ENCODE measurements at places on chromosomes 4 and X. TPM values are rescaled to one million over a fixed set of nuclear protein-coding genes. Genes with fewer than 3 reads are reported as not detected.

- no peak for DNase-seq
Observed at GRCh38 chrX:47651043-47651905, 911 bp upstream of the ELK1 start.

GRCh38 chr4:25792200-25792791, 70.5 kb downstream of the SEL1L3 start:
- peak; percentile 26 for DNase-seq

- no peak for DNase-seq
Observed at GRCh38 chrX:104510801-104511200, 55.2 kb upstream of the IL1RAPL2 start.

MAGEA10 gene
- not detected for total RNA-seq

DNA sequence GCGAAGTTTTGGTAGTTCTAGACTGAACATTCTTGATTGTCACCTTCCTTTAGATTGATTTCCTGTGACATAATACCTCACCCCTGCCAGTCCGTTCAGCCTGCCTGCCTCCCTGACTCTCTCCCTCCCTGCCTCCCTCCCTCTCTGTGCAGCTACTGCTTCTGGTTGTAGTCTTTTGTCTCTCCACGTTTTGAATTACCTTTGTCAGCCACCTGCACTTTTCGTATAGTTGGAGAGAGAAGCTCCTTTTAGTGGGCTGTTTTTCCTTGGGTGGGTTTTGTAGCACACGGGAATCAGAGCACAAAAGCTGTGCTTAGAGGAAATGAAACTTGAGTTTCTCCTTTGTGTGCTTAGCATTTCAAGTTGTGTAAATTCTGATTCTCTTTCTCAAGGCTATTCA, 32.6 kb upstream of the MSMO1 start:
- DNase-seq, result no peak

STX18 gene
- total RNA-seq, result 22.7 TPM

DNA sequence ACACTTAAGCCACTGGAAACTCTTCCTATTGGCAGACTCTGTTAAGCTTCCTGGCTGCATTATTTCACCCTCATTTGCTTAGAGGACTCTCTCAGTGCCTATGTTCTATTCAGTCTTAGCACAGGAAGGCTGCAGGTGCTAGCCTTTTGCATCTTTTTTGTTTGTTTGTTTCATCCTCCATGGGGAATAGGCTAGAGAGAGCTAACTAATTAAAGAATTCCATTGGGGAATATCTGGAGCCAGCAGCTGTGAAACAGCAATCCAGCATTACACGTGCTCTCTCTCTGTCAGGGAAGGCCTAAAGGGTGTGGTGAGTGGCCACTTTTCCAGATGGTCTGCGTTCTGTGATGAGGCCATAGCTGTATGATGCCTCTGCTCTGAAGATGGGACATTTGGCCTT, 633.6 kb downstream of the SPRY1 start:
- peak; percentile 32 for DNase-seq

SNCA gene
- 10.1 TPM for total RNA-seq

DNA sequence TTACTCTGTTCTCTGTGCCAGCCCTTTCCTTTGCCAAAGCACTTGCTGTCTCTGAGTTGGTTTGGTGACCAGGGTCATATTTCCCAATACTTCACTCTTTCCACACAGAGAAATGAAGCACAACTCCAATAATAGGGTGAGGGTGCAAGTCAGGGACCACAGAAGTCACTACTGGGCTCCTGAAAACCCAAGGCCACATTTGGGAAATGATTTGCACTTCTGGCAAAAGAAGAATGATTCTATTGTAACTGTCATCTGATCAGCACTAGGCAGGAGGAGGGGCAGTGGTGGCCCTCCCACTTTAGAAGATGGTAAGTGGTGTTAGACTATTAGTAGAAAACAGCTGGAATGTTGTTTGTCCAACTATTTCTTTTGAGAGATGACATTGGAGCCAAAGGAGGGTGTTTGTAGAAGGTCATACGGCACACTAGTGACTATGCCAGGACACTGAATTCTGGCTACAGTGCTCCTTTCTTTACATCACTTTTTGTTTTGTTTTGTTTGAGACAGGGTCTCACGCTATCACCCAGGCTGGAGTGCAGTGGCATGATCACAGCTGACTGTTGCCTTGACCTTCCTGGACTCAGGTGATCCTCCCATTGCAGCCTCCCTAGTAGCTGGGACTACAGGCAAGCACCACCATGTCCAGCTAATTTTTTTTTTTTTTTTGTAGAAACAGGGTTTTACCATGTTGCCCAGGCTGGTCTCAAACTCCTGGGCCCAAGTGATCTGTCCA, 10.8 kb upstream of the HADH start:
- no peak for DNase-seq

GRCh38 chrX:46202733-46203514, 342.3 kb downstream of the ZNF674 start:
- DNase-seq, result peak; percentile 44

GRCh38 chr4:7414046-7414445, 20.7 kb downstream of the PSAPL1 start:
- no peak for DNase-seq

- DNase-seq, result peak; percentile 67
Observed at GRCh38 chrX:56802921-56803849, 74.1 kb downstream of the NBDY start.

DNA sequence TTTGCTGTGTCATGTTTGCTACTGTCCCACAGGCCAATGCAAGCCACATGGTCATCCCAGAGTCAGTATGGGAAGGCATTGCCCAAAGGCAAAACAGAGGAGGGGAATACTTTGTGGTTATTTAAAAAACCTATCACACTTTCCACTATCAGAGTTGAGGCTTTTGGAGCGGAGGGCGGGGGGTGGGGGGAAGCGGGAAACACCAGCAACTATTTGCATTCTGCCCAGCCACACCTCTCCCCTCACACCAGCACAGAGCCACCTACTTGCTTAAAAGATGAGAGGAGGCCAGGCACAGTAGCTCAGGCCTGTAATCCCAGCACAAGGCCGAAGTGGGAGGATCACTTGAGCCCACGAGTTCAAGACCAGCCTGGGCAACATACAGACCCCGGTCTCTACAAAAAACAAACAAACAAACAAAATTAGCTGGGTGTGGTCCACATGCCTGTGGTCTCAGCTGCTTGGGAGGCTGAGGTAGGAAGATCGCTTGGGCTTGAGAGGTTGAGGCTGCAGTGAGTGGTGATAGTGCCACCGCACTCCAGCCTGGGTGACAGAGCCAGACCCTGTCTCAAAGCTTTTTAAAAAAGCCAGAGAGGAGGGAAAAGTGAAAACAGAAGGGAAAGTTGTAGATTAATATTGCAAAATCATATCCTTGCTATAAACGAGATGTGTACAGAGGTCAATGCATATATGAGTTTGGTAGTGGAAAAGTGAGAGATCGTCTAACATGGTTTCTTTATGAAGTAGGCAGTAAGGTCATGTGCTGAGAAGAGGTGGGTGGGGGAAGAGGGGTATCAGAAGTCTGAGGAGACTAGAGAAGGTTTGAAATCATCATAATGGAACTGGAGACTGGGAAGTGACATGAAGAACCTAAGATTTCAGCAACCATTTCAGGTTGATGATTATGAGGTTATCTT, 1.9 kb upstream of the CHST7 start:
- no peak for DNase-seq

- DNase-seq, result peak; percentile 63
Observed at GRCh38 chr4:56134266-56134665, 185.5 kb downstream of the CEP135 start.

- DNase-seq, result peak; percentile 17
Observed at GRCh38 chr4:22202975-22203710, 254.6 kb upstream of the KCNIP4 start.

TREX2 gene
- 2.3 TPM for total RNA-seq

DNA sequence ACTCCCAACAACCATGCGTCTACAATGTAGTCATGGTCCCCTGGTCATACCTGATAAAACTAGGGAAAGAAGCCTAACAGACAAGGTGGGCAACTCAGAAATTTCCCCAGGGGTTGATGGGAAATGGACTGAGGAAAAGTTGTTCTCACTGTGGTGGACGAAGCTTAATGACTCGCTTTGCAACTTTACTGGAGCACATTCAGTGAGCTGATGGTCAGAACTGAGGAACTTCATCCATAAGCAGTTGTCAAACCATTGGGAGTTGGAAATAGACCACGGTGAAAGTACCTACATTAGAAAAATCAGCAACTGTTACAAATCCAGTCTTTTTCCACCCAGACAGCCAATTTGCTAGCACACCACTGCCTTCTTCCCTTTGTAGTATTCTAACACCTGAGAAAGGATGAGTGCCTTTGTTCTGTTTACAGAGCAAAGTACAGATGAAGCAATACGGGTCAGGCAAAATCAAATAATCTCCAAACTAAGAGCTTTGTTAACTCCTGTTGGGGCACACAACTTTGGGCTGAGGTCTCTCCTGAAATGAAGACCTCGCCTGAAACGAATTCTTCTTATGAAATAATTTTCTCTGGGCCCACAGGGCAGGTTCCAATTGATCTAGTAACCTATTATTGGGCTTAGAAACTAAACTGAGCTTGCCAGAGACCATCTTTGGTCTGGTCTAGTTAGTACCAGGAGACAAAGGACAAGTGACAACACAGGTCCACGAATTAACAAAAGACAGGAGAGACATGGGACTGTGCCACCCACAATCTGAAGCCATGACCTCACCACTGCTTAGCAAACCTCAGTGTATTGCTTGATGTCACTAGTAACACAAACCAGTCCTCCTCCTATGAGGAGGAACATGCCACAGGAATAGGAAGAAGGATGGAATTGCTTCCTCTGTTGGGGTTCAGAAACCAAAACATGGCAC, 58.9 kb upstream of the NFKB1 start:
- DNase-seq, result no peak

GRCh38 chr4:8861576-8862295, 9.9 kb downstream of the HMX1 start:
- DNase-seq, result no peak

FGA gene
- total RNA-seq, result not detected

- peak; percentile 4 for DNase-seq
Observed at GRCh38 chrX:132592880-132593279, 104.0 kb upstream of the MBNL3 start.

DNA sequence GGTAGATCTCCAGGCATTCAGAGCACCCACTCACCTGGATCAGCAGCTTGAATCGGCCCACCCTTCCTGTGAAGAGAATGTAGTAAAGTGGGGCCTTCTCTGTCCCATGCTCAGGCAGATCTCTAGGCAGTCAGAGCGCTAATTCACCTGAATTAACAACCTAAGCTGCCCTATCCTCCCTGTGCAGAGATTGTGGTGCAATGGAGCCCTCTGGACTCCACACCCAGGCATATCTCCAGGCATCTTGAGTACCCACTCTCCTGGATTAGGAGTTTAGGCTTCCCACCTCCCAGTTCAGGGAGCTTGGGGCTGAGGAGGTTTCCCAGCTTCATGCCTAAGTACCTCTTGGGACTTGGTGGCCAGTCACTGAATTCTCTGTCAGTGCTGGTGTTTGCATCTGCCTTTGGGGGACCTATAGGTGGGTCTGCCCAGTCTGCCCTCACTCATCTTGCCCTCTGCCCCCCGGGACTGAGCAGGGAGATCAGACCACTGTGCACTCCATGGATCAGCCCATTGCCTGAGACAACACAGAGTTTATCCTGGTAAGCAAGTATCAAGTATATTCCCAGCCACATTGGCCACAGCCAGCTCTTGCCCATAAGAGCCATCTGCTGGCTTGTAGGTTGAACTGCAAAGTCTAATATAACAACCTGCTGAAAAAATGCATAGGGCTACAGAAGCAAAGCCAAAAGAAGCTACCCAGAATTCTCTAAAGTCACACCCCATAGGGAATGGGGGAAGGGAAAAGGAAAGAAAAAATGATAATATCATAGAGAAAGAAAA, 372.9 kb downstream of the KLHL13 start:
- DNase-seq, result no peak

KCND1 gene
- 0.32 TPM for total RNA-seq

DNA sequence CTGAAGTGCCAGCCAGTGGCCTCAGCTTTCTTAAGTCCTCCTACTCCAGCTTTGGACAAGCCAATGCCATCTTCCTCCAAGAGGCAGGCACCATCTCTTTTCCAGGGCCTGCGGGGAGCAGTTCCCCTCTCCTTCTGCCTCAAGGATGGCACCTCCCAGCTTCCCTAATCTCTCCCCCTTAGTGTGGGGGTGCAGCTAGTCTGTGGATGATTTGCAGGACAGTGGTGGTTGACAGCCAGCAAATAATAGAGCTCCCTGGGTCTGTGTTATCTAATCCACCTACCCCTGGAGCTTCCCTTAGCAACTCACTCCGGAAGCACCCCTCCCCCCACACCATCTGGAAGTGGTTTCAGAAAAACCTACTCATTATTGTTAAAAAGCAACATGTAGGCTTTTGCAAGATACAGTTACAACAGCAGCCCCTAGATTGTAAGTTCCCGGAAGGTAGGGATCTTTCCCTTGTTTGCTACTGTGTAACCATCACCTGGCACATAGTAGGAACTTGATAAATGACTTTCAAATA, 247.1 kb downstream of the BCOR start:
- DNase-seq, result peak; percentile 53

DNA sequence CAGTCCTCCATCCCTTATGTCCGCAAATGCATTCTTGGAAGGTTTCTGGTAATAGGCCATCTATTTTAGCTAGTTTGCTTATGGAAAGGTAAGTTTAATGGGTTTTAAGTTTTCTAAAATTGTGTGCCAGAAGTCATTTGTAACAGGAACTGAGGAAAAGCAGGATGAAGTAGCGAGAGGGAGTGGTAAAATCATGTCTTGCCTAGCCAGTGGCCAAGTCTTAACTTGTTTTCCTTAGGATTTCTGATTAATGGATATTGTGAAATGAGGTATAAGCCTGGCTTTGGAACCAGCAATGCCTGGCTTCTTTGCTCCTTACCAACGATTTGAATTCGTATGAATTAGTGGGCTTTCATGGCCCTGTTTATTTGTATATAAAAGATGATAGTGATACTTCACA, 7.3 kb downstream of the SEC24B start:
- DNase-seq, result no peak
